ENCODE measurements at places on chromosomes 4 and X.

DNA sequence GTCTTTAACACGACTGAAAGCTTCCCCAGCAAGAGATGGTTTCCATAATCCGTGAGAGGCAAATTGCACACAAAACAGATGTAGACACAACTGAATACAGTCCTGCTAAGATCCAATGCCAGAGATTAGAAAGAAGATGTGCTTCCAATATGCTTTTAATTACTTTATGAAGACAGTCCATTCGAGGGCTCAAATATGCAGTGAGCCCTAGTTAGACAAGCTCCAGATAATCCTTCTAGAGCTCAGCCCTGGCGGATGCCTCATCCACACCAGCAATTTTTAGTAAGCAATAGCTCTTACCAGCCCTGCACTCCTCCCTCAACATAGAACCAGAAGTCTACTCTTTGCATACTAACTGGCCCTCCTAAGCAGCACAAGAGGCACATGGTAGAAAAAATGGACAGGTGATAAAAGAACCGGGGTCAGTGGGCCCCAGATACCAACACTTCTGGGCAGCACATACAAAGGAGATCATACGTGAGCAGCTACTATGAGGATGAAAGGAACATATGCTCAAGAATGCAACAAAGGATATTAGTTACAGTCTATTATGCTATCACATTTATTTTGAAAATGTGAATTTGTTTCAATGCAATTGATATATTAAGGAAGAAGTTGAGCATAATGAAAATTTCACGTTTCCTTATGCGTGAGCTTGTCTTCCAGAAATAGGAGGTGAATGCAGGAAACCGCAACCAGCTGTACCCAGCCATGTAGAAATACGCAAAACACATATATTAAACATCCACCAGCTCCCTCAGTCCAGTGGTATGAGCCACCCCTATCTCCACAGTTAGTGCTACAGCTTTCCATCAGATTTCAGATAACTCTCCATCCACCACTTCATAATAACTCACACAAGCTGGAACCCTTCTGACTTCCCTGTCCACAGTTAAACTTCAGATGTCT is 34.3 kb downstream of the GPC4 start:
- DNase-seq = no peak

DNA sequence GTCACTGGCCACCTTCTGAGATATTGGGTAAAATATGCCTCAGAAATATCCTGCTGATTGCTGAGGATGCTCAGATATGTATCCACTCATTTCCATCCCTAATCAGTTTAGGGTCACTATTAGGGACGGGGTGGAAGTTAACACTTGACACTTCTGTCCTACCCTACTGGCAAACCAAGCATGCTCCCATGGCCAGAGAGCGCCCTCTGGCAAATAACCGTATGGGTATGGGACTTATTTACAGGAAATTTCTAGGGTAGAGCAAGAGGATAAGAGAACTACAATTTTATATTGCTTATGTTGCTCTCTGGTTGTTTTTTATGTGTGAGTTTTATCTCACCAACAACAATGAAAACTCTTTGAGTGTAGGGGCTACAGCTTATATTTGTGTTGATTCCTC is 86.8 kb upstream of the TSPAN7 start:
- DNase-seq = no peak

GRCh38 chr4:38367642-38368174 is 296.3 kb upstream of the KLF3 start:
- no peak for DNase-seq

- no peak for DNase-seq
Measured at GRCh38 chr4:18109676-18110075, 88.1 kb upstream of the LCORL start.

DNA sequence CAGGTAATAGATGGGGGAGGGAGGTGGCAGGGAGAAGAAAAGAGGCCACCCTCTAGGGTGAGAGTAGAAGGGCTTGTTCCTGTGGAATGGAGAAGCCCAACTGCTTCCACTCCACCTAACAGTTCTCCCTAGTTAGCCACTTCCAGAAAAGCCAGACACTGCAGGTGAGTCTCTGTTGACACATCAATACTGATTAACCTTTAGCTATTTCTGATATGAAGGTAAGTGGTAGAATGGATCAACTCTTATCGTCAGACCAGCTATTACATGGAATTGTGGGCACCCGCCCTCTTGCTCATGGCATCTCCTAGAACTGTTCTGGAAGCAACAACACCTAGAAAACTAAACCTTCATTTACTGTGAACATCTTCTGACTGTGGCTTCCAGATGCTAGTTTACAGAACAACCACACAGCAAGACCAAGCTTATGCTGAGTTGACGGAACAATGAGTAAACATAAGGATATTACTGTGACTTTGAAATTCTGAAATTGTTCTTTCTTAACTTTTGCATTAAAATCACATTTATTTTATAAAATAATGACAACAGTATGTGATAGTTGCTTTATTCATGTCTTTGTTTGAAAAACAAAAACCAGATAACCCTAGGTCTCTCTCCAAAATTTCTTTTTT is 44.7 kb downstream of the ANXA3 start:
- DNase-seq = no peak

- DNase-seq = no peak
Measured at GRCh38 chrX:9088896-9089295, 55.0 kb upstream of the FAM9B start.

- DNase-seq = no peak
Measured at GRCh38 chr4:4386736-4387392, at the start of gene NSG1. NSG1 (plus strand) TSS chr4:4387102; CDS start chr4:4387630, 528 bp downstream.

GRCh38 chr4:177052211-177052934 is 257.3 kb upstream of the NEIL3 start:
- DNase-seq = no peak

GRCh38 chr4:176436293-176436973 is 116.7 kb downstream of the SPCS3 start:
- no peak for DNase-seq
